ENCODE measurements at places on chromosomes 3 and 15.

GRCh38 chr3:194777729-194778128 lies 92.0 kb downstream of the FAM43A start:
- no peak for DNase-seq
- H3K4me1 ChIP-seq, result no peaks in the 10 kb centered on the region
- no peak overlapping the region for H3K27ac ChIP-seq
- no peaks in the 10 kb centered on the region for H3K36me3 ChIP-seq

DNA sequence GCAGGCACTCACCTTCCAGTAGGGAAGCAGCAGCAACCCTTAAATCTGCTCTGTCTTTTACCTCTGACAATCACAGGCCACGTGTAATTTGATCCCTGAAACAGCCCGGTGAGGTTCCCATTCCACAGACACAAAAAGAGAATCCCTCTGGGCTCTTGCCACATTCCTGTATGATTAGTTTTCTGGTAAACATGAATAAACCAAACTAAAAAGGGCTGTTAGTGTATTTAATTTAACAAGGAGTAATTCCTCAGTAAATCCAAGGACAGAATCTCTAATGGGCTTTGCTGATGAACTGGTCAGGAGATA lies 186.9 kb downstream of the FAM43A start:
- H3K4me3 ChIP-seq, result no peak overlapping the region
- no peak overlapping the region for H3K27ac ChIP-seq
- no peaks in the 10 kb centered on the region for H3K36me3 ChIP-seq

DNA sequence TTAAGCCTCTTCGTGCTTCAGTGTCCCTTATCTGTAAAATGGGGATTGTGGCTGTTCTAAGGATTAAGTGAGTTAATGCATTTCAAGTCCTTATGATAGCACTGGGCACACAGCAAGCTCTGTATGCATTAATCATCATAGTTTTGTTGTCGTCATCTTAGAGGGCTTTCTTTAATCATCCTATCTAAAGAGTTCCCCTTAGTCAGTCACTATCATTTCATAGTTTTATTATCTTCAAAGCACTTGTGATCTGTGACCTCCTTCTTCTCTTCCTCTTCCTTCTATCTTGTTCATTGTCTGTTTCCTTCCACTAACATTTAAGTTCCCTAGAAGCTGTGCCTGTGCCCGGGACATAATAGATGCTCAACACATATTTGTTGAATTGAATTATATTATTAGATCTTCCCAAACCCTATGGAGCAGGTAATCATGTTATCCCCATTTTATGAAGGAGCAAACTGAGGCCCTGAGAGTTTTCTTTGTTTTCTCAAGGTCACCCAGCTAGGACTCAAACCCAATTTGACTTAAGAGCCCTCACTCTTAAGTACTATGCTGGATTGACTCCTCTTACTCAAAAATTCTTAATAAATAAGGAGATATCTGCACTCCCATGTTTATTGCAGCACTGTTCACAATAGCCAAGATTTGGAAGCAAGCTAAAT lies 24.1 kb downstream of the DUOX2 start:
- no peaks in the 10 kb centered on the region for H3K27me3 ChIP-seq
- DNase-seq, result no peak
- H3K36me3 ChIP-seq, result no peaks in the 10 kb centered on the region
- H3K27ac ChIP-seq, result no peak overlapping the region

- H3K27ac ChIP-seq, result no peak overlapping the region
- no peaks in the 10 kb centered on the region for H3K36me3 ChIP-seq
- no peaks in the 10 kb centered on the region for H3K27me3 ChIP-seq
- DNase-seq, result no peak
- no peaks in the 10 kb centered on the region for H3K4me1 ChIP-seq
- no peak overlapping the region for H3K4me3 ChIP-seq
Observed at GRCh38 chr15:66100761-66101160, 152.8 kb downstream of the MEGF11 start.

- H3K36me3 ChIP-seq, result no peaks in the 10 kb centered on the region
- DNase-seq, result no peak
- no peak overlapping the region for H3K27ac ChIP-seq
- no peak overlapping the region for H3K4me3 ChIP-seq
- H3K27me3 ChIP-seq, result no peaks in the 10 kb centered on the region
- no peaks in the 10 kb centered on the region for H3K4me1 ChIP-seq
Observed at GRCh38 chr3:159669766-159670165, 318.9 kb upstream of the IL12A start.
